ENCODE measurements at places on chromosomes 16 and 17.

DNA sequence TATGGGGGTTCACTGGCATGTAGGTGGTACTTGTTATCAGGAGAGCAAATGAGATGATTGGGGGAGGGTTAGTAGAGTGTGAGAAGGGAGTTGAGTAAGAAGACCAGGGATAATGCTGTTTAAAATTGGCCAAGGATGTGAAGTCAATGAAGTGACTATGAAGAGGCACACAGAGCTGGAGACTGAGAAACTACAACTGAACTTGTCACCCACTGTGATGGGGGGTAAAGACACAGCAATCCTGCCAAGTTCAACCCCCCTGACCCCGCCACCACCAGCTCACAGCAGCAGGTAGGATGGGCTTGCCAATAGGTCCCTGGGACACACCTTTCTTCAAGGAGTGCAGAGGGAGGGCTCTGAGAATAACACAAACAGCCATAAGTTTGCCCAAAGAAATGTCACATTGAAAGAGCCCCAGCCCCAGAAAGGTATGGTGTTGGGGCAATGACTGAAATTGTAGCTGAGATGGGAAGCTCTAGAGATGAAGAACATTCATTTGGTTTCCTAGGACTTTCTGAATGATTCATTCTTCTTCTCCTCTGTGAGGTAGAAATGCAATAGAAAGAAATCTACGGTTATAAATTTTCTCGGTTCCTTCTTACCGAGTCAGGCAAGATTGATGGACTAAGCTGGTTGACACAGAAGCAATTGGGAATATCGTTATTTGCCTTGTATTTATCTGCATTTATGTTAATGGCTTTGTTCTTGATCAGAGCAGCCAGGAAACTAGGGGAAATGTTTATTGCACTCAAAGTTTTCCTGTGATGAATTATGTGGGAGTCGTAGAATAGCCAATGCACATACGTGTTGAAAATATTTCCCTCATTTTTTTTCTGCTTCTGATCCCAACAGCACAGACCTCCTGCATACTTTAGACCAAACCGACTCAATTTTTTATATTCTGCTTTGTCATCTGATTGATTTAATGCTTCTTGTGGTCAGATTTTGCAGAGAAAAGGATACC, 595.2 kb upstream of the CDH11 start:
- DNase-seq: no peak

- no peak for DNase-seq
Observed at GRCh38 chr16:30903596-30903995, 7.2 kb downstream of the CTF1 start.

GRCh38 chr17:66381701-66382362, 79.4 kb downstream of the PRKCA start:
- no peak for DNase-seq

DNA sequence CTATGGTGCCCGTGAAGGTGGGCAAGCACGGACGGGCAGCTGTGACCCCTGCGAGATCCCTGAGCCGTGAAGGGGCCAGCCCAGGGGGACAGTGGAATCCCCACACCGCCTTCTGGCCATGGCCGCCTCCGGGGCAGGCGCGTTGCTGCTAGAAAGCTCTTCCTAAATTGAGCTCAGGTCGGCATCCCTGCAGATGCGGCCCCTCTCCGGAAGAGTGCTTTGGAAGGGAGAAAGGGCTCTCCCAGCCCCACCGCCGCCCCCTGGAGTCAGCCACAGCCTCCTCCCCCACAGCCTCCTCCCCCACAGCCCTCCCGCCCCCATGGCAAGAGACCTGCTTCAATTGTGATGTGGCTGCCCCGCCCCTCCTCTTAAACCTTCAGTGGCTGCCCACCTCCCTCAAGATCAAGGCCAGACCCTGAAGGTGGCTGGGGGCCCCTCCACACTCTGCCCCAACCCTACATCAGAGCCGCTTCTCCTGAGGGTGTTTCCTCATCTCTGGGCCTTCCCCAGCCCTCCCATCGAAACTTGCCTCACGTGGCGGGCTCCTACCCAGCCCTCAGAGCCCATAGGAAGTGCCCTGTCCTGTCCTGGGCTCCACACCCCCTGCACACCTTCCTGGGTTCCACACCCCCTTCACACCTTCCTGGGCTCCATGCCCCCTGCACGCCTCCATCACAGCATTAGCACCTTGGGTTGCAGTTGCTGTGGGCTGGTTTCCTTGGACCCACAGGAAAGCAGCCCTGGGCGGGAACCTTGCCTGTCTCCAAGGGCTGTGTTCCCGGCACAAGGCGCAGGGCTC, 5.5 kb upstream of the CBFA2T3 start:
- no peak for DNase-seq

GRCh38 chr16:4295581-4295980, 20.3 kb upstream of the GLIS2 start:
- DNase-seq: no peak

- DNase-seq: no peak
Observed at GRCh38 chr16:88784074-88784855, 755 bp downstream of the PIEZO1 start.

DNA sequence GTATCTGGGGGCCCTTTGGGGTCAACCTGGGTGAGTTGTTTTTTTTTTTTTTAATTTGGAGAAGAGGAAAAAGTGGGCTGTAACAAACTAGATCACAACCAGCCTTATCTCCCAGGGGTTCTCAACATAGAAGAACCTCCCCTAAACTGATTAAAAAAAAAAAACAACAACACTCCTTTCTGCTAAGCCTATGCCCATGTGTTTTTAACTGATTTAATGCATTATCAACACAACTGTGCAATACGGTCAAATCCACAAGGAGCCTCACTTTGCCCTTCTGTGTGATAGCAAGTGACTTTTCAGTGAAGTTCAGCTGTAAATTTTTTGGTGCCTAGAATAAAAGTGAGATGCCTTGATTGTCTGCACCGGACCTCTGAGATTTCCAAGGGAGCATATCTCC, 646 bp downstream of the MYH11 start:
- DNase-seq: no peak

DNA sequence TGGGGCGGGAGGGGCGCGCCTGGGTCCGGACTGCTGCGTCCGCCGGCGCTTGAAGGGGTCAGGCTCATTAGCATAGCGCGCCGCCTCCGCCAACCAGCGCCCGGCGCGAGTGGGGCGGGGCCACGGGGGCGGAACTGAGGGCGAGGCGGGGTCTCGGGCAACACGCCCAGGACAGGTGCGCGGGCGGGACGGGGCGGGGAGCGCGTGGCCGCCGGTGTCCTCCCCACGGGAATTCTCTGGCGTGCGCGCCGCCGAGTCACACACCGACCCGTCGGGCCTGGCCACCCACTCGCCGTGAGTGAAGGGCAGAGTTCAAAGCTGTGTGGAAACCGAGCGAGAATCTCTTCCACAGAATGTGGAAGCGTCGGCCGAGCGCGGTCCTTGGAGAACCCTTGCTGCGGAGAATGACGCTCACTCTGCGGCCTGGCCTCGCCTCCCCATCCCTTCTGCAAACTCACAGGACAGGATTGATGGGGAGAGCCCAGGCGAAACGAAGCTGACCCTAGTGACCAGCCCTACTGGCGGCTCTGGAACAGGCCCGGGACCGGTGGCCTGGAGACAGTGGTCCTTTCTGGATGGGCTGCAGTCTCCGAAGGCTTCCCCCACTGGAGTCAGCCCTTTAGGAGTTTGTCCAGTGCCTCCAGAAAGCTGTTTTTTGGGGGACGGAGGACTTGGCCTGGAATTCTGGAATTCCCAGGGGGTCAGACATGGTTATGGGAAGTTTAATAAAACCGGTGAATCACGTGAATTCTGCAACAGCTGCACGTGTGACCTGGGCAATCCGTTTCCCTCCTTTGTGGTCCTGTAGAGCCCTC, at the start of gene SNAI3:
TSS of gene SNAI3 (minus strand) at position 69 of the 815 bp plus-strand sequence. CDS start 101 bp downstream, outside the sequence.
- DNase-seq: peak; percentile 55

DNA sequence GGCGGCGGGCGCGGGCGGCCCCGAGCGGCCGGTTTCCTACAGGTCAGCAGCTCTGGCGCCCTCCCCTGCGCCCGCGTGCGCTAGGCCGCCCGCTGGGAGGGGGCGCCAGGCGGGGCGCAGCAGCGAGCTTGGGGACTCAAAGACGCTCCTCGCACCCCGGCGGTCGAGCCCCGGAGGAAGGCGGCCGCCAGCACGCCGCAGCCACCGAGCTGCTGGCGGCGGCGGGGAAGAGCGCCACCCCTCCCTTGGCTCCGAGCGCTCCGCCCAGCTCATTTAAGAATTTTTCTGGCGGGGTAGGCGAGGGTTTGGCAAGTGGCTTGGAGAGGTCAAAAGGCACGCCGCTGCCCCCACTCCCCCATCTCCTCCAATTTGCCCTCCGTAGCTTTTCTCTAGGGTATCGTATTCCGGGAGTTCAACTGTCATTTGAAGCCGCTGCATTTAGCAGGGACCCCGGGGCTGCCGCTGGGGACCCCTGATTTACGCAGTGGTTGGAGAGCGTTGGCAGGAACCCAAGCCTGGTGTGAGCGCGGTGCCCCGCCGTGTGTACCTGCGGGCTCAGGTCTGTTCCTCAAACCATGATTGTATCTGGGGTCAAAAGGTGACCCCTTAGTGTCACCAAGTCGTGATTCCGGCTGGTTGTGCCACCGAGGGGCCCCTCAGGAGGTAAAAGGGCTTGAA, 59.5 kb upstream of the GSE1 start:
- no peak for DNase-seq

GRCh38 chr17:64278614-64279013, 15.6 kb upstream of the TEX2 start:
- no peak for DNase-seq

- no peak for DNase-seq
Observed at GRCh38 chr16:83717814-83718213, 90.0 kb upstream of the HSBP1 start.

DNA sequence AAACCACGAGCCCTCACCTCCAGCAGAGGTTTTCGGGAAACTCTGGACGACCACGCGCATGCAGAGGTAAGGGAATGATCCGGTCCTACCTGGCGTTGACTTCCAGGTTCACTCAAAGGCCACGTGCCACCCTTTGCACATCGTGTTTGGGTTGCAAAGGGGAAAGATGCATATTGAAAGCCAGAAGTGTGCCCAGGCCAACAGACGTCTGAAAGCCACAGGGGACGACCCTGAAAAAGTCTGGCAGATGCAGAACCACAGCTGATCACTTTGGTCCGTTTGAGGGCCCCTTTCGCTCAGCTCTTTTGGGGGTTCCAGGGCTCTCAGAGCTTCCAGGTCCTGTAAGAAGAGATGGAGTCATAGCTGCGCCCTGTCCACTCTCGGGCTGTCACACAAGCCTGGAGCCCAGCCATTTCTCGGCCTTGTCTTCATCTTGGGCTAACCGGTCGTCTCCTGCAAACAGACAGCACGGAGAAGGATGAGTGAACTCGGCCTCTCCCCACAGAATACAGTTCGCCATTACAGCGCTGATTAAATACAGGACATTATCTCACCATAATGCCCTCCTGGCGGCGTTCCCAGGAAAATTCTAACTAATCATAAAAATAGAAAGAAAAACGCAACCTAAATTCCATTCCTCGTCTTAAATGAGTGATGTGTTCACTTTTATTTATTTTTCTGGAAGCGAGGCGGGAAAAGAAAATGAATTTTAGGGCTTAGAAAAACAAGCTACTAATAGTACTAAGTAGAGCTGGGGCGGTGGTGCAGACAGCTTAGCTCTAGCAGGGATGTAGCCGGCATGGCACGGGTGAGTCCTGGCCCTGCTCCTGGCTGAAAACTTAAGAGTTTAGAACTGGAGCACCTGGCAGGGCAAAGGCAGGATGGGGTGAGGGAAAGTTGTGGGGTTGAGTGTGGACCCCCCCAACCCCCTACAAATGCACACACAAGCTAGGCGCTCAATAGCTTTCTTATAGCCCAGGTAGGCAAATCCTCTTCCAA, 45.5 kb upstream of the ZFHX3 start:
- DNase-seq: no peak

GRCh38 chr16:4328046-4328781, 12.3 kb downstream of the GLIS2 start:
- no peak for DNase-seq

GRCh38 chr16:66481943-66482390, 54.9 kb downstream of the BEAN1 start:
- DNase-seq: no peak

DNA sequence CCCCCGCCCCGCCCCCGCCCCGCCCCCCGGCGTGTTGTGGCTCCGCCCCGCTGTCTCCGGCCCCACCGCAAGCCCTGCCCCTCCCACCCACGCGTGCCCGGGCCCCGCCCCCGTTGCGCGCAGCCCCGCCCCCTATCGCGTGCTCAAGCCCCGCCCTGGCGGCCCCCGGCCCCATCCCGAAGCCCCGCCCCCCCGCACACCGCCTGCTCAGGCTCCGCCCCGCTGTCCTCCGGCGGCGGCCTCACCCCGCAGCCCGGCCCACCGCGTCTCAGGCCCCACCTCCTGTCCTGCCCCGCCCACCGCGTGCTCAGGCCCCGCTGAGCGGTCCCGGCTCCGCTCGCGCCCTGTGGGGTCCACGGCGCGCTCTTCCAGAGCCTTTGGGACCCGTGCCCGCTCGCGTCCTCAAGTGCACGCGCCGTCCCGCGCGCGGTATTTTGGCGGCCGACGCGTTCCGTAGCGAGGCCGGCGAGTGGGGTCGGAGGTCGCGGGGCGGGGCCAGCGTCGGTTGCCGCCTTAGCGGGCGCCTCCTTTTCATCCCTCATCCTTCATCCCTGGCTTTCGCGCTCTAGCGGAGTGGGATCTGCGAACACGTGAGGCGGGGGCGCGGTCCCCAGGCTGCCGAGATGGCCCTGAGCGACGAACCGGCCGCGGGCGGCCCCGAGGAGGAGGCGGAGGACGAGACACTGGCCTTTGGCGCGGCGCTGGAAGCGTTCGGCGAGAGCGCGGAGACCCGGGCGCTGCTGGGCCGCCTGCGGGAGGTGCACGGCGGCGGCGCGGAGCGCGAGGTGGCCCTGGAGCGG, at the start of gene TBCD:
TSS of gene TBCD (plus strand) at position 495 of the 800 bp plus-strand sequence. CDS start at position 624, 129 bp downstream.
- DNase-seq: no peak

DNA sequence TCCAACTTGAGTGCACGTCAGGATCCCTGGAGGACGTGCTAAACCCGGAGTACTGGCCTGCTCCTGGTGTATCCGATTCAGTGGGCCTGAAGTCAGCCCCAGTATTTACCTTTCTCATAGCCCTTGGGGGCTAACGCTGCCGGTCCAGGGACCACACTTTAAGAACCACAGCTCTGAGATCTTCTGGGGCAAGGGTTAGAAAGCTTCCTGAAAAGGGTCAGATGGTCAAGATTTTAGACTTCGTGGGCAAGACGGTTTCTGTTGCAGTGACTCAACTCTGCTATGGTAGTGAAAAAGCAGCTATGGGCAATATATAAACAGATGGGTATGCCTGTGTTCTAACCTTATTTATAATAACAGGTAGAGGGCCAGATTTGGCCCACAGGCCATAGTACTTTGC, 14.6 kb upstream of the USP10 start:
- no peak for DNase-seq

GRCh38 chr16:57069053-57069452, 23.3 kb upstream of the CPNE2 start:
- DNase-seq: no peak

All from cortex of kidney (tissue), 1 donor.